ENCODE measurements at places on chromosomes 12 and 14. TPM values are rescaled to one million over a fixed set of nuclear protein-coding genes. Genes with fewer than 3 reads are reported as not detected.

Gene PTGDR
- not detected for total RNA-seq

Gene SLC6A12
- not detected for total RNA-seq

Gene NFATC4
- 14.5 TPM for total RNA-seq

Gene SLC38A4
- 3.0 TPM for total RNA-seq

Gene BDKRB1
- 40.5 TPM for total RNA-seq

Gene C12orf50
- not detected for total RNA-seq

Gene ALDH1L2
- 11.2 TPM for total RNA-seq

Gene NTS
- not detected for total RNA-seq

Gene IFNG
- total RNA-seq = not detected

Gene HCAR3
- total RNA-seq = not detected

Gene GDF3
- total RNA-seq = not detected

Gene KRT72
- not detected for total RNA-seq

Gene PTHLH
- total RNA-seq = not detected

Gene FOXN4
- total RNA-seq = not detected

Gene ACSM4
- total RNA-seq = not detected

Gene ERGIC2
- total RNA-seq = 257 TPM

Gene KRT73
- not detected for total RNA-seq

DNA sequence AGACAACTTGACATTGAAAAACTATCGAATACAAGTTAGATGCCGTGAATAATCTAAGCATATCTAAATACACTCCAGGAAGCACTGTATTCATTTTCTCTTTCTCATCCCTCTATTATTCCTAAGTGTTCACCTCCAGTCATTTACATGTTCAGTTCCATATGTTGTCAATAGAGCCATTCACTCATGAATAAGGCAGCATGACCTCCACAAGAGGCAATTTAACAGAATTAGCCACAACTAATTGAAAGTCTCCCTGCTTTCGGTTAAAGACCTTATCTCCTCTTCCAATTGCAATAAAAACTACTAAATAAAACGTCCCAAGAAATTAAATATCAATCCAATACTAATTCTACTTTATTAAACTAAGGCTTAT, 1.8 kb downstream of the LRIG3 start:
- no peak for DNase-seq

- DNase-seq = peak; percentile 55
Measured at GRCh38 chr12:80170915-80171314, 71.6 kb downstream of the OTOGL start.

DNA sequence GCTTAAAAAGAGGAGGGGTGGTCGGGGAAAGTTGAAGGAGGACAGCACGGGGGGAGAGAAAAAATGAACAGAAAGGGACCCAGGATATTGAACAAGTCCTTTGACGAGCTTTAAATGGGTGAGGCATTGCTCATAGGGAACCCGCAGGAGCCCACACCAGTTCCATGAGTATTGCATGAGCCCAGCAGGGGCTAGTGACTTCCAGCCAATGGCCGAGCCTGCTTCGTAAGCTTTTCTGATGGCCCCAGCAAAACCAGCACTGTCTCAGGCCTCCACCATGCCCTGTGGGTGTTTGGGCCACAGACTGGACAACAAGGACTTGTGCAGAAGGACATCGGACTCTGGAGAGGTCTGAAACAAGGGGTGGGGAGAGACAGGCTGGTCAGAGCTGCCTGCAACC, 109.5 kb downstream of the ZFP36L1 start:
- peak; percentile 39 for DNase-seq

- no peak for DNase-seq
Measured at GRCh38 chr14:104361921-104362681, 217.5 kb upstream of the C14orf180 start.

DNA sequence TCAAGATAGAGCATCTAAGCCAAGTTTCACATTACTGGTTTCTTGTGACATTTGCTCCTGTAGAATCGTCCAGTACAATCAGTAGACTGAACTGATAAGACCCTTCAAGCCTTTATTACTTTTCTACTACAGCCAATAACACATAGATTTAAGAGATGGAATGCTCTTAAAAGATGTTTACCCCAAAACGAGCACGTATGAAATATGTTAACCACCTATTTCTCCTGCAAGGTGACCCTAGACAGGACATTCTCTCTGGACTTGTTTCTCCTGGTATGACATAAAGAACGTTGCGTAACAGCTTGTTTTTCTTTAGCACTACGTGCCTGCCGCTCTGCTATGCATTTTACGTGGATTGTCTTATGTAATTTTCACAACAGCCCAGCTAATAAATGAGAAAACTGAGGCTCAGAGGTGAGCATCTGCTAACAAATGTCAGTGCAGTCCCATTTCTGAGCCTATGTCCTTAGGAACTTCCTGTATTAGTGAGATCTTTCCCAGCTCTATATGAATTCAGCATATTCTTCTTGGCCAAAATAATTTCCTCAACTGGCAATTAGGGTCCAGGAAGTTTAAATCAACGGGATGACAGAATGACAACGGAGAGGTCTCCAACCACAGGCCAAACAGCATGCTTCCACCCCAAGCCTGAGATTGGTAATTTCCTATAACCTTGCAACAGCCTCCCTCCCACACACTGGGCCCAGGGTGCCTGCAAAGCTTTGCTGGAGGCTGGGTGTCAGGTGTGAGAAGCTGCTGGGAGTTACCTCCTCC, 3.7 kb downstream of the NFKBIA start:
- DNase-seq = no peak

- DNase-seq = no peak
Measured at GRCh38 chr14:52693036-52693435, 2.3 kb downstream of the ERO1A start.

- no peak for DNase-seq
Measured at GRCh38 chr12:111439657-111440151, 34.0 kb downstream of the SH2B3 start.

GRCh38 chr14:105885561-105886320, 359.4 kb downstream of the TMEM121 start:
- no peak for DNase-seq

- no peak for DNase-seq
Measured at GRCh38 chr14:93262446-93262845, 55.4 kb downstream of the UBR7 start.

GRCh38 chr14:68716698-68717097, 76.2 kb downstream of the ZFP36L1 start:
- DNase-seq = no peak

DNA sequence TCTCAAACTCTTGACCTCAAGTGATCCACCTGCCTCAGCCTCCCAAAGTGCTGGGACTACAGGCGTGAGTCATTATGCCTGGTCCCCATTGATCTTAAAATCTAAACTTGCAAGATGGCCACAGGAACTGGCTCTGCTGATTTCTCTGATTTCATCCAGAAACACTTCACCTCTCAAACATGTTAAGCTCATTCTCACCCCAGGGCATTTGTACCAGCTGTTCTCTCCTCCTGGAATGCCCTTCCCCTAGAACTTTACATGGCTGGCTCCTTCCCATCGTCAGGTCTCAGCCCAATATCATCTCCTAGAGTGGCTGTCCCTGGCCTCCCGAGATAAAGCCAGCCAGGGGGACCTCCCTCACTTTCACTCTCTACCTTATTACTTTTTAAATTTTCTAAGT, 5.3 kb upstream of the LRTM2 start:
- no peak for DNase-seq

DNA sequence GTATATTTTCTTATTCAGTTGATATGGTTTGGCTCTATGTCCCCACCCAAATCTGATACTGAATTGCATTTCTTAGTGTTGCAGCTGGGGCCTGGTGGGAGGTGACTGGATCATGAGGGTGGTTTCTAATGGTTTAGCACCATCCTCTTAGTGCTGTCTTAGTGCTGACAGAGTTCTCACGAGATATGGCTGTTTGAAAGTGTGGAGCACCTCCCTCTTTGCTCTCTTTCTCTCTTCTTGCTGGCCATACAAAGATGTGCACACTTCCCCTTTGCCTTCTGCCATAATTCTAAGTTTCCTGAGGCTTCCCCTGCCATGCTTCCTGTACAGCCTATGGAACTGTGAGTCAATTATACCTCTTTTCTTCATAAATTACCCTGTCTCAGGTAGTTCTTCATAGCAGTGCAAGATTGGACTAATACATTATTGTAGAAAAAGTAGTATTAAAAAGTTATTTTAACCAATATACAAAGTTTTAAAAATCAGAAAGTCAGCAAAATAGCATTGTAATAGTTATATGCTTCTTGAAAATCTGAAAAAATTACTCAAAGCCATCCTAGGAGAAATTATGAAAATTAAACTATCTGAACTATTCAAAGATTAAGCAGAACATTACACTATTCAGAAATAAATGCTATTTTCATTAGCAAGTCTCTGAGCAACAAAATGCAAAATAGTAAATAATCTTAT, 84.1 kb downstream of the PPP1R12A start:
- no peak for DNase-seq

DNA sequence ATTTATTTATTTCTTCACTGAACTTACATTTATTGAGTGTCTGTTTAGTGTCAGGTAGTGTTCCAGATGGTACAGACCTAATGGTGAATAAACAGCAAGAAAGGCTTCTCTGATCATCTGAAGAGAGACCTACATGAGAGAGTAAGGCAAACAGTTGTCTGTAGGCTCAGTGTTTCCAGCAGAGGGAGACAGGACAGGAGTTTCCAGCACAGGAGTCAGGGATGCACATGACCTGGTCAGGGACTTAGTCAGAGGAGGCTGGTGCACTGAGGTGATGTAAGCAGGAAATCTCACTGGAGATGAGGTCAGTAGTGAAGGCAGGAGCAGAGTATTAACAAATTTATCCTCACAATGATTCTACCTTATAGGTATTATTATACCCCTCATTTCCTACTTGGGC, 233.2 kb downstream of the MDGA2 start:
- DNase-seq = peak; percentile 27

DNA sequence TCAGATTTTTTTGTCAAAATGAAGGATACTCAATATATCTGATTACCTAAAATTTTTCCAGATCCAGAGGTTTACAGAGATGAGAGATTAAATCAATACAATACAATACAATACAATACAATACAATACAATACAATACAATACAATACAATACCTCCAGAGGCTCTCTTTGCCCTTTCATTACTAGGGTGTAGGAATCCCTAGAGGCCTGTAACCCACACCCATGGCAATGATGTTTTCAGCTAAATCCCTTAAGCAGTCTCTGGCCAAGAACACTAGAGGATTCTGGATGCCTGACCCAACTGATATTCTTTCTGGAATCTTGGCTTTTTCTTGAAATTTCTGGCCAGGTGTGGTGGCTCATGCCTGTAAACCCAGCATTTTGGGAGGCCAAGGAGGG, 23.7 kb upstream of the AEBP2 start:
- no peak for DNase-seq

GRCh38 chr12:11786638-11787365, 137.3 kb downstream of the ETV6 start:
- DNase-seq = no peak

DNA sequence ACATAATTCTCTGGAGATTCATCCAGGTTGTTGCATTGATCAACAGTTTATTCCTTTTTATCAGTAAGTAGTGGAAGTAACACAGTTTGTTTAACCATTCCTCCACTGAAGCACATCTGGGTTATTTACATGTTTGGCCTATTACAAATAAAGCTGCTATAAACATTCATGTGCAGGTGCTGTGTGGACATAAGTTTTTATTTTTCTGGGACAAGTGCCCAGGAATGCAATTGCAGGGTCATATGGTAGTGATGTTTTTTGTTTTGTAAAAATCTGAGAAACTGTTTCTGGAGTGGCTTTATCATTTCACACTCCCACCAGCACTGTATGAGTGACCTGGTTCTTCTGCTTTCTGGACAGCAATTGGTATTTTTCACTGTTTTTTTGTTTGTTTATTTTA, 505.4 kb downstream of the CCER1 start:
- DNase-seq = no peak

- DNase-seq = no peak
Measured at GRCh38 chr12:48969833-48970701, 1.5 kb downstream of the WNT10B start.

GRCh38 chr12:48163150-48163747, 5.9 kb upstream of the ASB8 start:
- no peak for DNase-seq

GRCh38 chr12:52781399-52782082, 4.4 kb upstream of the KRT76 start:
- no peak for DNase-seq

DNA sequence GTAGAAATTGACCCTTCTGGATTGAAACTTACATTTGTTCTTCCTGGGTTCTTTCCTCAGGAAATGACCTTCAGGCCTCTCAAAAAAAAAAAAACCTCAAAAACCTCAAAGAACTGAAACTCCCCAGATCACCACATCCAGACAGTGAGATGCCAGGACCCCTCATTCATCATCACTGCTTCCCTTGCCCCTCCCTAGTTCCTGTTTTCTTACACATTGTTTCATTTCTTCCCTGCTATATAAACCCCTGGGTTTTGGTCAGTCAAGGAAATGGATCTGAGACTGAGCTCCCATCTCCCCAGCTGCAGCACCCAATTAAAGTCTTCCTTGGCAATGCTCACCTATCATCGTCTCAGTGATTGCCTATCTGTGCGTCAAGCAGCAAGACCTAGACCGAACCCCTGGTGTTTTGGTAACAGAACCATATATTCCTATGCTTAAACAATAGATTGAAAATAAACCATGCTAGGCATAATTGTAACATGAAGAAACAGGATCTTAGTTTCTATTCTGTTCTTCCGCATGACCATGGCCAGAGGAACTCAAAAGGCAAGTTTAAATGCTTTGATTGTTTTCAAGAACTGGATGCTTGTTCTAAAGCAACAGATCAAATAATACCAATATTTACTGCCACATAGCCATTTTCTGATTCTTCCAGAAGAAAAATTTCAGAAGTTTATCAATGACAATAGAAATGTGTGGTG, 108.0 kb upstream of the MAX start:
- no peak for DNase-seq

- DNase-seq = peak; percentile 72
Measured at GRCh38 chr14:65095633-65096205, 6.6 kb downstream of the MAX start.

GRCh38 chr12:121839993-121840761, 18.5 kb downstream of the HPD start:
- DNase-seq = no peak

DNA sequence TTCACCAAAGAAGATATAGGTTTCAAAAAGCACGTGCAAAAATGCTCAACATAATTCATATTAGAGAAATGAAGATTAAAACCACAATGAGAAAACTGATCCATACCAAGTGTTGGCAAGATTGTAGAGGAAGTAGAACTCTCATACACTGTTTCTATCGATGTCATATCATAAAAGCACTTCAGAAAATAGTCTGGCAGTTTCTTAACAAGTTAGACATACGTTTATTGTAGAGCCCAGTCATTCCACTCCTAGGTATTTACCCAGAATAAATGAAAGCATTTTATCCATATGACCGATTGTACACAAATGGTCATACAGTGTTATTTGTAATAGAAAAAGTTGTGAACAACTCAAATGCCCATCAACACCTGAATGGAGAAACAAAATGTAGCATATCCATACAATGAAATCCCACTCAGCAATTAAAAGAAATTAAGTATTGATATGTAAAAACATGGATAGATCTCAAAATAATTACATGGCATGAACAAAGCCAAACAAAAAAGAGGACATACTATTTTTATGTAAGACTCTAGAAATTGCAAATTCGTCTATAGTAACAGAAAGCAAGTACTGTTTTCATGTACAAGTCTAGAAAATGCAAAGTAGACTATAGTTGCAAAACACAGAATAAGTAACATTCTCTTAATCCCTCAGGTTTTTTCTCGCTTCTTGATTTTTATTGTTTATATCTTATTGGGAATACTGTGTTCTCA, 41.0 kb downstream of the USP15 start:
- DNase-seq = no peak

- DNase-seq = no peak
Measured at GRCh38 chr14:105411017-105411941, 8.3 kb upstream of the MTA1 start.
